NCI-H2081 treated with DMSO at 0.1 percent for 48 hours (cell line): ENCODE measurements at places on chromosomes 11 and 22.

DNA sequence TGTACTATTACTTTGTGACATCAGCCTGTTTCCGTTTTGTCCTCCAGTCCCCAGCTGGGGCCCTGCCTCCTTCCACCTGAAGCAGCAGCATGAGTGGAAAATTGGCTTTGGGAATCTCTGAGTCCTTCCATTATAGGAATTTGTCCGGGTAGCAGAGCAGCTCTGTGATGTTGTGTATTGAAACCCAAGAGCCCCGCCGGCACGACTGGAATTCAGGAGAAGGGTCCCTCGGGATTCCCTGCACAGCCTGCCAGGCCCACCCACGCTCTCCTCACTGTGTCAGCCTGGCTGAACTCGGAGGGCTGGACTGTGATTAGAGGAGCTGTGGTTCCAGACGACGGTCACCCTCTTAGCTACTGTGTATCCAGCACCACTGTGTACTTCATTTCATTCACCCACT, 18.8 kb upstream of the TSPAN18 start:
- DNase-seq: no peak

GRCh38 chr11:112797092-112797491, 164.1 kb upstream of the NCAM1 start:
- no peak for DNase-seq

- DNase-seq: no peak
Observed at GRCh38 chr11:13339195-13340153, 61.9 kb downstream of the BMAL1 start.

DNA sequence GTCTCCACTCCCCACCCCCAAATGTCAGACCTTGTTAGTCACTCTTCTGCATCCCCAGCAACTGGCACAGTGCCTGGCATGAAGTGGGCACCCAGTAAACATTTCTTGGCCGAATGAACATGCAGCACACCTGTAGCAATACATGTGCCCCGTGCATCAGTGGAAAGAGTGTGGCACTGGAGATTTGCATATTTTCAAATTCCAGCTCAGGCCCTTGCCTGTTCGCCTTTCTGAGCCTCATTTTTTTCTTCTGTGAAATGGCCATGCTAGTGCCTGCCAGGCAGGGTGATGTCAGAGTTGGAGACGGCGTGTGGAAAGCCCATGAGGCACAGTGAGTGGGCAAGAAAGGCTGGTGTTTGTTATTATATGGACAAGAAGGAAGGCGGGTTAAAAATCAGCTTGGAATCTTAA, 38.7 kb downstream of the CD82 start:
- DNase-seq: no peak

- DNase-seq: no peak
Observed at GRCh38 chr11:86067851-86068137, 1.1 kb downstream of the PICALM start.

GRCh38 chr11:105673089-105673488, 63.2 kb downstream of the GRIA4 start:
- no peak for DNase-seq

DNA sequence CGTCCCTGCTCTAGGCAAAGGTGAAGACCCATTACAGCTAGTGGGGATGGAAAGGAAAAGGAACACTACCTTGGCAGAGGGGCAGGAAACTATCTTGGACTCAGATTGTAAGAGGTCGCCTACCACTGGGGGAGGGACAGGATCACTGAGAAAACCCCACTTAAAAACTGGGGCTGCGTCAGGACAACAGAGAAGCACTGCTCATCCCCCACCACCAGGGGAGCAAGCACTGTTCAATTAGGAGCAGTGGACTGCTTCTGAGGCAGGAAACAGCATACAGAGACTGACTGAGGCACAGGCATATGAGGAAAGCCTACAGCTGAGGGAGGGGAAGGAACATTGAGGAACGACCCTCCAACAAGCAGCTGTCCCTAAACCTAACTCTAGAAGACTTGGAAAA, 20.8 kb upstream of the DLAT start:
- no peak for DNase-seq

DNA sequence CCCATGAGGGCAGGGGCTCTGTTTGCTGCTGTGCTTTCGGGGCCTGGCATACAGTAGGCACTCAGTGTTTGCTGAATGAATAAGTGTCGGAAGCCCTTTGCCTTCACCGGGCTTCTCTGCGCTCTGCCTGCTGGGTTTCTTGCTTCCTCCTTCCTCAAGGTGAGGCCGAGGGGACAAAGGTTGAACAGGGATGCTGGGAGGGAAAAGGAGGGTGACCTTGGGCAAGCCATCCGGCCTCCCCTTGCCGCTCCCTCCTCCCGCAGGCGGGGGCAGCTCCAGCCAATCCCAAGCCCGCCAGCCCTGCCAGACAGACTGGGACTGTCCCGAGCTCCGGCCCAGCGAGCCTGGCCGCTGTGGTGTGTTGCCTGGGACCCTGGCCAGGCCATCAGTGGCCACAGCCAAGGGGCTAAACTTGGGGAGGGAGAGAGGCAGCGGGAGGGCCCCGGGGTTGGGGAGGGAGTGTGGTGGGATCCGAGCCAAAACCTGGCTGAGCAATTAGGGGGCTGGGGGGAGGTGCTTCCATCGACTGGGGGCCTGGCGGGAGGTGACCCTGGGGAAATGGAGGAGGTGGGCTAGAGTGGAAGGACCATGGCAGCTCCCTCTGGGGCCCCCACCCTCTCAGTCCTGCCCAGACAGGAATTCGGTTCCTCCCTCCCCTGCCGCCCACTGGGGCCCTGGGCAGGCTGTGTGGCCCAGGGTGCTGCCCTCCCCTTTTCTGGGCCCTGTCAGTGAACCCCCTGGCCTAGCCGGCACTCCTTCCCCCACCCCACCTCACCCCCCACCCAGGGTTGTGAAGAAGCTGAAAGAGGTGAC, 3.4 kb upstream of the RCOR2 start:
- no peak for DNase-seq

GRCh38 chr11:61083601-61084147, 18.6 kb upstream of the CD5 start:
- no peak for DNase-seq

DNA sequence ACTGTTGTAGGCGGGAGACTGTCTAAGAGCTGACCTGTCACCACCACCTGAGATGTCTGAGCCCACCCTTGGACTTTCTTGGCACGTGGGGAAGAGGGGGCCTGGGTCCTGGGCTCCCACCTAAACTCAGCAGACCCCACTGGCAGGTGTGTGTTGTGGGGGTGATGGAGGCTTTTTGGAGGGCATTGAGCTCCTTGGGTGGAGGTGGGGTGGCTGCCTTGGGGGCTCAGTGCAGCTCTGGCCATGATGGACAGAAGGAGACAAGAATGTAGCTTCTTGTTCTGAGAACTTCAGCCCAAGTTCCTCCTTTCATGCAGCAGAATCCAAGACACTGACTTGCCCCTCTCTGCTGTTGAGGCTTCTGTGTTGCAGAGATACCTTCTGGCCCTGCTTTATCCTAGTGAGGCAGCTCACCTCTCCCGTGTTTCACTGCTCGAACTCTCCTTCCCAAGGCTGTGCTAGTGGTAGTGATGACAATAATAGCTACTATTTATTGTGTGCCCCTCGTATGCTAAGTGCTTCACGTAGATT, 116.6 kb upstream of the OR4B1 start:
- DNase-seq: no peak

- DNase-seq: no peak
Observed at GRCh38 chr11:125674210-125674609, 6.4 kb downstream of the ACRV1 start.

GRCh38 chr11:122848186-122848585, 9.9 kb downstream of the CRTAM start:
- DNase-seq: no peak

DNA sequence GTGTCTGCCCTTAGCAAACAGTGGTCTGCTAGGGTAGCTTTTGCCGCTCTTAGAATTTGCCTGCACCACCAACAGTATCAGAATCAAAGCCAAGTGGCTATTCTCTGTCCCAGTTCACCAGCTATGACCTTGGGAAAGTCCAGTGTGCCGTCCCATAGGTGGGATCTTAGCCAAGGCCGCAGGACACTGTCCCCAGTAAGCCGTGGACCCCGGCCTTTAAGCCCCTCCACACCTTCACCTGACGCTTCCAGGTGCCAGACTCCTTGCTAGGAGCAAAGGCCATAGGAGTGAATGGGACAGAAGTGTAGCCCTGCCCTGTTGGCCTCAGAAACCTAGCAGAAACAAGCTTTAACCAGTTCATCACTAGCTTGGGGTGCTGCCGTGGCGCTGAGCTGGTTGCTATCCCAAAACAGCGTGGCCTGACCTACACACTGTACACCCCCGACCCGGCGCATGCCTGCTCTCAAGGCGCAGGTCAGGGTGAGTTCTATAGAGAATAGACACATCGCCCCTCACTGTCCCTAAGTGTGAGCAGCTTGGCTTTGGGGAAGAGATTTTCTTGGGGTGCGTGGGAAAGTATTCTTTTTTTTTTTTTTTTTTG, 4.5 kb downstream of the FADD start:
- no peak for DNase-seq

- DNase-seq: no peak
Observed at GRCh38 chr11:115365907-115366306, 138.3 kb downstream of the CADM1 start.

- DNase-seq: no peak
Observed at GRCh38 chr22:31836010-31836409, 82.2 kb downstream of the DEPDC5 start.

GRCh38 chr11:107590460-107591377, at the start of gene ELMOD1:
Gene ELMOD1, plus strand, starts transcription at chr11:107591147. Its CDS starts 27,043 bp downstream, at chr11:107618190.
- DNase-seq: no peak

GRCh38 chr11:16484434-16484833, 128.1 kb upstream of the SOX6 start:
- no peak for DNase-seq

DNA sequence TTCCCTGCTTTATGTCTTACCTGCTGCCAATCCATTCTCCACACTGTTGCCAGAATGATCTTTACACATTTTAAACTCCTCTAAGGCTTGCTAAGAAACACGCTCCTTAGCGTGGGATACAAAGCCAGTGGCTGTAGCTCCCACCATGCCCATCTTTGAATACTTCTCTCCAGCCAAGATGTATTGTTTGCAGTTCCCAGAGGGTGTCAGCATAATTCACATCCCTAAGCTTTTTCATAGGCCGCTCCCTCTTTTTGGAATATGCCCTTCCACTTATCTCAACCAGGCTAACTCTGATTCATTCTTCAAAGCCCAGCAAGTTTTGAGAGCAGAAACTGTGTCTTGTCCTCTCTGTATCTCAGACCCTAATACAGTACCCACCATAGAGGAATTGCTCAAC, 8.1 kb upstream of the UPK2 start:
- no peak for DNase-seq

DNA sequence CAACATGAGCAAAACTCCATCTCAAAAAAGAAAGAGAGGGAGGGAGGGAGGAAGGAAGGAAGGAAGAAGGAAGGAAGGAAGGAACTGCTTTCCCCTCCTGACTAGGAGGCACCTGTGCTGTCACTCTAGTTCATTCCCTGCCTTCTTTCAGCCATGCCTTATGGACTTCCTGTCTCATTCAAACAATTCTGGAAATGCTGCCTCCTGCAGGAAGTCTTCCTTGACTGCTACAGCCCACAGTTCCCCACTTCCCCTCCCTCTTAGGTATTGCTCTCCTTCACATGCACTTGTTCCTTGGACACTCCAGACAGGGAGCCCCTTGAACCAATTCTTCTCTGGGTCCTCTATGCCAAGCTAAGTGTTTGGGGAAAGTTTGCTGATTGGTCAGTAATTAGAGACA, 31.6 kb upstream of the WNT11 start:
- DNase-seq: no peak

- DNase-seq: no peak
Observed at GRCh38 chr11:46447544-46447943, 56.0 kb upstream of the CHRM4 start.

DNA sequence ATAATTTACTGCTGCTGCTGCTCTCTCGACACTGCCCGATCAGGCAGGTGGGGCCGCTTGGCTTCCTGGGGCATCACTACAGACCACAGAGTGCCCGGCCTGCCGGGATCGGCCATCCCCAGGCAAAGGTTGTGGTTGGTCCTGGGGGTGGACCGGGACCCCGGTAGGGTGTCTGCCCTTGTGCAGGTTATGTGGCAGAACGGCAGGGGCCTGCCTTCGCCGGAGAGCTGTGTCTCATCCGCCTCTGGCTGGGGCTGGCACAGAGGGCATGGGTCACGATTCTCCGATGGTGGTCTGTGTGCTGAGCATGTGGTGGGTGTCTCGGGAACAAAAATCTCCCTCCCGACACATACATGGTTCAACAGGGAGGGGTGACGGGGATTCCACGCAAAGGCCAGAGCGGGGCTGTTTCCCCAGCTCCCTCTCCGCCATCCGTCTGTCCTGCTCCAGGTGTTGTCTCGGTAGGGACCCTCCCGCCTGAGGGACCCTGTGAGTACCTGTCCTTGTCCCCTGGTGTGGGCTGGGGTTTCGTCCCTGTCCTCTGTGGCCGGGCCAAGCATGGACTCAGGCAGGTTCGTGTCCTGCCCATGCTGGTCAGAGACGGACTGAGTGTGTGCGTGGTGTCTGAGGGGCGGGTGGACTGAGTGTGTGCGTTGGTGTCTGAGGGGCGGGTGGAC, 7.8 kb downstream of the GRAMD4 start:
- no peak for DNase-seq

GRCh38 chr11:71333473-71333872, 81.1 kb upstream of the SHANK2 start:
- no peak for DNase-seq

GRCh38 chr11:79092791-79093353, 348.0 kb downstream of the TENM4 start:
- no peak for DNase-seq

DNA sequence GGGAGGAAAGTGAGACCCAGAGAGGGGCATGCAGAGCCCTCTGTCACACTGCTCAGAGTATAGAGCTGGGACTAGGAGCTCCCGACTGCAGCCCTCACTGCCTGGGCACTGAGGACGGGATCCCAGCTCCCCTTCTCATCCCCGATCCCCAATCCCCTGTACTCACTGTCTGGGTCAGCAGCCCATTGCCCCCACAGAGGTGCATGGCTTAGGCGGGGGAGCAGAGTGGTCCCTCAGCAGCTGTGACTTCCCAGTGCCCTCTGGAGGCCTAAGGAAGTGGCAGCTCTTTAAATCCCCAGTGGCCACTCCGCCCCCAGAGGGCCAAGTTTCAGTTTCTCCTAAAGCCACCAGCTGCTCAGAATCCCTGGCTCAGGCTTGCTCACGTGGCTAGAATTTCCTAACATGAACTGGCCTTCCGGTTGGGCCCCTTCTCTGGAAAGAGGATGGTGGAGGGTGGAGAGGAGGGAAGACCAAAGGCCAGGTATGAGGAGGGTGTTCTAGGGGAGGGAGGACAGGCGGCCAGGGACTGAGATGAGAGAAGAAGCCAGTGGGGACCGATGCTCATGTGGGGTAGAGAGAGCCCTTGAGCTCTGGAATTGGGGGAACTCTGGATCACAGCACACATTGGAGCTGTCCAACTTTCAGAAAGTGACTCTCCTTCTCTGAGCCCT, at the start of gene BATF2:
TSS of gene BATF2 (minus strand) at position 262 of the 671 bp plus-strand sequence. CDS start at position 205, 57 bp downstream.
- no peak for DNase-seq

DNA sequence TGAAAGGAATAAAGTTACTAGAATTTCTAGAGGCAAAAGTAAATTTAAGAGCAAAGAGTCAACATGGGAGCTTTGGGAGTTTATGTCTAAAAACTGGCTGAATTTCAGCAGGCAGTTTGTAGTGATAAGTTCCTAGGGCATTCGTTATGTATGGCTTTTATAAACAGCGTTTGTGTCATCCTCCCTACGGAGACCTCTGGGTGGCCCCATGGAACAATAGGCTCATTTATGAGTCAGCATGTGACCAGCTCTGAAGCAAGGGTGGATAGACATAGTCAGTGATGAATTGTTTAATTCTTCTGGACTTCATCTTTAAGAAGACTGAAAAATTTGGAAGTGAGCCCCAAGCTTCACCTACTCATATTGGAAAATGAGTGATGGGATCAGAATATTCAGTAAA, 37.1 kb downstream of the SVIP start:
- no peak for DNase-seq

- DNase-seq: no peak
Observed at GRCh38 chr11:47495856-47496217, 46.9 kb upstream of the RAPSN start.
